ENCODE measurements at places on chromosomes 5 and 9.

DNA sequence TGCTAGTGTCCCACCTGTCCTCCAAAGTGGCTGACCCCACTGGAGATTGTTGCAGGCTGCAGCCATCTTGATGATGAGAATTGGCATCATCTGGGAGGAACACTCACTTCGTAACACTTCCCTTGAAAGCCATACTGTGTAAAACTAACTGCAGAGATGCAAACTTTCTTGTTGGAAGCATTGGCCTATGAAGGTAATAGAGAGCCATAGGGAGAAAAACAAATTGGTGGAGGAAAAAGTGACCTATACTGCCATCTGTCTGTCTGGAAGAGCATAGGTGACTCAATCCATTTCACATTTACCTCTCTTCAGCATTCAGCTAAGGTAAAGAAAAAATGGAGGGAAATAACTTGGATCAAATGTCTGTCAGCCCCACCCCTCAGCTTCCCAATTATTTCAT lies 473.4 kb downstream of the NTRK2 start:
- no peak for DNase-seq

- DNase-seq, result no peak
Measured at GRCh38 chr9:137452761-137453642, 6.1 kb downstream of the NSMF start.

DNA sequence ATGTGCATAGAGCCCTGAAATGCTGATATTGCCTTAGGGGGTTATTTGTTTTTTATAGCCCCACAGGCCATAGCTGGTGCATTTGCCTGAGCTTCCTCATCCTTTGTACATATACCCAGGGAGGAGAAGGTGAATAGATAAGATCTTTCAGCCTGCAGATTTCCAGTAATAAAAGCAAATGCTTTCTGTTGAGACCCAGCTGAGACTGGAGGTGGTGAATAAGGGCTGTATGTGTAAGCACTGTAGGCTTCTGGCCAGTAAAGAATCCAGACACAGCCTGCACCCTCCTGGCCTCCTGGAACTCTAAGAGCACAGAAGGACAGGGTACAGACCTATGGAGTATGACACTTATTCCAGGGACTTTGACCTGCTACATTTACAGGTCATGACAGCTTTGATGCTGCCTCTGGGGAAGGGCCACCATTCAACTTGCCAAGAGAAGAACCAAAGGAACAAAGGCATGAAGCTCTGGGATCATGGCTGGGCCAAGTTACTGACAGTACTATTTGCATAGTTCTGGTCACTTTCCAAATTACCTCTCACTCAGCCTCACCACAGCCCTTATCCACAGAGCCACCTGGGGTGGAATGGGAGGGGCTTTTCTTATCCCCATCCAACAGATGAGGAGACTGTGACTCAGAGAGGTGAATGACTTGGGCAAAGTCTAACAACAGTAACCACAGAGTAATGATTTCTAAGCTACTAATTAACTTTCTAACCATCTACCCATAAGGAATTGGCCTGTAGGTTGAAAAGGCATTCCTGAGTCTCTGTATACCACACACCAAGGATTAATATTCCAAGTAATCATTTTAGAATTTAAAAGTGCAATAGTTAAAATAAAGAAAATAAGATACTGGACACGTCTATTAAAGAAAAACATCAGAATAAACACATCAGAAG lies 604.5 kb upstream of the KLF4 start:
- DNase-seq, result no peak

DNA sequence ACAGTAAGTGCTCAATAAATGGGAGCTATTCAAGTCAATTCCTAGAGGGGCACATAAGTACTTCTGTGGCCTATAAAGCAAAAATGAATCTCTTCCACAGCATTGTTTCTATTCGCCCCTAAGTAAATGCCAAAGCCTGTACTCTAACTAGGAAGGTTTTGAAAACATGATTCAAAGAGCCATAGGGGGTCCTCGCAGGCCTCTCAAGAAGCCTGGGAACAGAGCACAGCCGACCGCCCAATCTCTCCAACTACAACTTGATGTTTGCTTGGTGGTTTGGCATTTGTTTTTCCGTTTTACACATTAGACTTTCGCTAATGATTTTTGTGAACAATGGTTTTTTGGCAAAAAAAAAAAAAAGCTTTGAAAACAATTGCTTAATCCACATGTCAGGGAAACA lies 19.4 kb downstream of the EFNA5 start:
- DNase-seq, result no peak

DNA sequence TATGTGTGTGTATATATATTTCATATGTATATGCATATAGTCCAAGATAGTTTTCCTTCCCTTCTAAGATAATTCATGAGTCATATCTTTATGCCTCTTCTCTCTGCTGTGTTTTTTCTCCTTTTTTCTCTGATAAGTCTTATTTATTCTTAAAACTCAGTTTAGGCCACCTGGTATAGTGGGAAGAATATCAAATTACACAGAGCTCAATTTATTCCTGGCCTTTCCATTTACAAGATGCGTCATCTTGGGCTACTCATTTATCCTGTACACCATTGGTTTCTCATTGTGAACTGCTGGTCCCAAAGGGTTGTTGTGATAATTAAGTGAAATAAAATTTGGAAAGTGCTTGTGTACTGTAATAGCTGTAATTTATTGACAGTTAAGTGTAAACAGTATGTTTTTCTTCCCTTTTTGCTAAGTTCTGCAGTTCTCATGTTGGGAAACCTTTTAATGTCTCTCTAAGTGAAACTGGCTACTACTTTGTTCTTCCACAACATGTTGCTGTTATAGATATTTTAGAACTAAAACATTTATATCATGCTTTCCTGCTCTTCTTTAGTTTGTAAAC lies 19.4 kb downstream of the CCDC171 start:
- DNase-seq, result no peak

GRCh38 chr5:132655821-132656773 lies 1.9 kb upstream of the IL13 start:
- no peak for DNase-seq

- DNase-seq, result no peak
Measured at GRCh38 chr5:1797855-1798254, 1.8 kb downstream of the MRPL36 start.

DNA sequence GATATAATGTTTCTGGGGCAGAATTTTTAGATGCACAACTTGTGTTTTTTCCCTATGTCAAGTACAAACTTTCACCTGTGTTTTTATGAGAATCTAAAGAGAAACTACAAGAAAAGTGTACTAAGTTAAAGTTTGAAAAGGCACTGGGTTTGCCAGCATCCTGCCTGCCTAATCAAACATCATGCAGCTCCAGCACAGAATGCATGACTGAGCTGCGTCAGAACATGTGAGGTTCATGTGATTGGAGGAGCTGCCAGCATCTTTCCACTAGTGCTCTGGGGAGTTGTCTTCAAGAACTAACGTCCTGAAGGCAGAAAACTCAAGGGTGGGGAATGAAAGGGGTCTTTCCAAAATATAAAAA lies 46.1 kb upstream of the RIC1 start:
- DNase-seq, result no peak

- DNase-seq, result no peak
Measured at GRCh38 chr5:159403906-159404681, 73.8 kb upstream of the IL12B start.

- DNase-seq, result no peak
Measured at GRCh38 chr9:16344343-16344742, 526.1 kb downstream of the BNC2 start.

GRCh38 chr5:83294246-83294645 lies 177.3 kb upstream of the VCAN start:
- DNase-seq, result no peak

DNA sequence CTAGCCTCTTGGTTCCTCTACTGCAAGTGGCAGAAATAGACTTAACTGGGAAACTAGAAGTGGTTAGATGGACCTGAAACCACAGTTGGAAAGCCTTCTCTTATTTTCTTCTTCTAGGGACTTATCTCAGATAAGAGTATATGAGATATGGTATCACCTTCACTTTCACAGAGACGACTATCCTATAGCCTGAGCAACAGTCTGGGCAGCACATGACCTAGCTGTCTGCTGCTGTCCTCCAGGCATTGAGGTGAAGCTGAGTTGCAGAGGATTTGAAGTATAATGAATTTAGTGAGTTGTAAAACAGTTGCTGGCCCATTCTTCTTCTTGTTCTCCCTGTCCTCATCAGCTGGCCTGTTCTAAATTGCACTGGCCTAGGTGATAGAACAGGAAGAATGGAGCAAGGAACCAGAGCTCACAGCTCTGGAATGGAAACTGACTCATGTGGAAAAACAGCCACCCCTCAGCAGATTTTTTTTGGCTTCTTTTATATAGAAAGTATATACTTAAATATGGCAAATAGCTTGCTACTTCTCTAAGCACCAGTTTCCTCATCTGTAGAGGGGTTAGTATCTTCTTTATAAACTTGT lies 27.8 kb downstream of the RECK start:
- no peak for DNase-seq

DNA sequence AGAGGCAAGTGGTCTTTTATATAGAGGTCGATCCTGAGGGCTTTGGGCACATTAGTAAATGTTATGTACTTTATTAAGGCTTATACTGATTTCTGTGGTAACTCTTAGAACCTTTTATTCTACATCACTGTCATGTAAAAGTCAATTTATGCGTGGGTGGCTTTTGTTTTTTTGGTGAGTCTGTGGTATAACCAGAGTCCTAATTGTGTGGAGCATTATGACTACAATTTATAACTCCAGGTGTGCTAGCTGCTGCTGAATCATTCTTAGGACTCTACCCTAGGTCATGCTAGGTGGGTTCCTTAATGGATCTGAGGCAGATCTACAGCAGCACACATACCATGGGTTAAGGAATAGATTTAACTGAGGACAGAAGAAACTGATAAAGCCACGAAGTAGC lies 33.9 kb upstream of the KCNN2 start:
- no peak for DNase-seq

DNA sequence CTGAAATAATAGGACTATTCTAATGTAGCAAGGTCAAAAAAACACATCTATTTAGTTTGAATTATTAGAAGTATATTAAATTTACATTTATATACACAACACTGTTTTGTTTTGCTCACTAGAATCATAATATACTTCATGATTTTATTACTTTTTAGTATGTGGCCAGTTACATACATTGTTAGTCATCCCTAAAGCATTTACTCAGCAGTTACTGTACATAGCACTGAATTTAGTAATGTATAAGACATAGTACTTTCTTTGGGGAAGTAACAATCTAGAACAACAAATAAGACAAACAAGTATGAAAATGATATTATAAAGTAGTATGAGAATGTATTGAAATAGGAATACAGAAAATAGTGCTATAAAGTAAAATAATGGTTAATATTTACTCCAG lies 28.2 kb downstream of the ERCC8 start:
- DNase-seq, result no peak

DNA sequence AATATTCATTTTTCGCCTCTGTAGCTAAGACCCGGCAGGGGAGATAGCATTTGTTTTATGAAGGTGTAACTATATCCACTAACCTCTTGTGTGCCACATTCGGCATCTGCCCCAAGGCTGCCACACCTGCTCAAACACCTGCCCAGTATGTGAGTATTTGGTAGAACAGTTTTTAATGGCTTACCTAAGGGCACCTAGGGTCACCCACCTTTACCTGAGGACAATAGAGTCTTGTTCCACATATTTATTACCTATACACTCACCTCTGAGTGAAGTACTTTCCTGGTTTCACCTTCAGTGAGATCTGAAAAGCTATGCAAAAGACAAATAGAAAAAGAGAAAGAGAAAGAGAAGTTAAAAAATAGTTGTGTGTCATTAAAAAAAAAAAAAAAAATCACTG lies 68.0 kb upstream of the PIP5K1B start:
- DNase-seq, result no peak

DNA sequence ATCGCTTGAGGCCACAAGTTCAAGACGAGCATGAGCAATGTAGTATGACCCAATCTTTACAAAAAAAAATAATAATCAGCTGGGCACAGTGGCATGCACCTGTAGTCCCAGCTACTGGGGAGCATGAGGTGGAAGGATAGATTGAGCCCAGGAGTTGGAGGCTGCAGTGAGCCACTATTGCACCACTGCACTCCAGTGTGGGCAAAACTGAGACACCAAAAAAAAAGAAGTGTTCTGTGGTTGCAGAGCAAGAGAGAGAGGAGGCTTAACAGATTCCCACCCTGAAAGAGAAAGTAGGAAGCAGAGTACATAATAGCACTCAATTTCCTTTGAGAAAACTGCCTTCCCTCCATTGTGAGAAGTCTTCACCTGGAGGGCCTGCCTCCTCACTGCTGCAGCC lies 52.6 kb downstream of the ALDH7A1 start:
- no peak for DNase-seq

DNA sequence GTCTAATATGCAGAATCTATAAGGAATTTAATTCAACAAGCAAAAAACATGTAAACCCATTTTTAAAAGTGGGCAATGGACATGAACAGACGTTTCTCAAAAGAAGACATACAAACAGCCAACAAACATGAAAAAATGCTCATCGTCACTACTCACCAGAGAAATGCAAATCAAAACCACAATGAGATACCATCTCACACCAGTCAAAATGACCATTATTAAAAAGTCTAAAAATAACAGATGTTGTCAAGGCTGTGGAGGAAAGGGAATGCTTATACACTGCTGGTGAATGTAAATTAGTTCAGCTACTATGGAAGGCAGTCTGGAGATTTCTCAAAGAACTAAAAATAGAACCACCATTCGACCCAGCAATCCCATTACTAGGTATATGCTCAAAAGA lies 3.1 kb upstream of the KLHL3 start:
- DNase-seq, result no peak

- peak; percentile 58 for DNase-seq
Measured at GRCh38 chr9:136631038-136632000, 31.4 kb upstream of the EGFL7 start.

DNA sequence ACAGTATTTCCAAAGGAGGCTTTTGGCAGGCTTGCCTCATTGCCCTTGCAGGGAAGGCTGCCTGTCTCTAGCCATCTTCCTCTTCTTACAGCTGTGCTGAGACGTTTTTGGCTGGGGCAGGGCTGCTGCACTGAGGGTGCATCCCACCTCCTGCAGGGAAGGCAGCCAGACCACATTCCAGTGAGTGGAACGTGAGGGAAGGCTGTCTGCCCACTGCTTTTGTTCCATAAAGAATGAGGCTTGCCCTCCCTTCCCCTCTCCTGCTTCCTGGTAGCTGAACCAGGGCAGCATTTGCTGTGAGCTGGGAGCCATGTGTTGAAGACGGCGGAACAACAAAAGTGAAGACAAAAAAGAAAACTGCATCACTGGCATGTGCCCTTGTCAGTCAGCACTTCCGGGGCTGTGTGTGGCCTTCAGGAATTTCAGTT lies 16.8 kb downstream of the MGAT1 start:
- DNase-seq, result no peak

- DNase-seq, result no peak
Measured at GRCh38 chr9:88590558-88591146, 55.7 kb downstream of the NXNL2 start.

- DNase-seq, result no peak
Measured at GRCh38 chr5:10595672-10596309, 31.9 kb downstream of the ANKRD33B start.

GRCh38 chr5:150670275-150670947 lies 9.4 kb downstream of the MYOZ3 start:
- no peak for DNase-seq

GRCh38 chr5:14995229-14995628 lies 123.7 kb upstream of the ANKH start:
- DNase-seq, result no peak
